Suppressor macrophage (primary cell): ENCODE measurements at places on chromosomes 1 and 21.

- DNase-seq, result no peak
These were observed 84.1 kb upstream of the COX20 start for GRCh38 chr1:244751271-244751895.

DNA sequence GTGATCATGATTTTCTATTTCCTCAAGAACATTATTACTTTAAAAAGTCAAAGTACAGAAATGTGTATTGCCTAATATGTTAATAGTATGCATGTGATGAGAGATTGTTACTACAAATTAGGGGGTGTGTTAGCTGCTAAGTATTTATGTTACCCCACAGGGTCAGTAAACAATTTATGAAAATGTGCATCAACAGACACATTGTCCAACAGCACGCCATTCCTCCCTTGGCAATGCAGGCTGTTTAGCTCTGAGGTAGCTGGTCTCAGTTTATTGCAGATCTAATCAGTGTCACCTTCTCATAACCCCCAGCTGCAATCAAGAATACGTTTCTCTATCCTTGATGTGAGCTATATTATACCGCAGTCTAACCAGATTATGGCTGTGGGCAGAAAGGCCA, 99.4 kb downstream of the TNR start:
- no peak for DNase-seq

DNA sequence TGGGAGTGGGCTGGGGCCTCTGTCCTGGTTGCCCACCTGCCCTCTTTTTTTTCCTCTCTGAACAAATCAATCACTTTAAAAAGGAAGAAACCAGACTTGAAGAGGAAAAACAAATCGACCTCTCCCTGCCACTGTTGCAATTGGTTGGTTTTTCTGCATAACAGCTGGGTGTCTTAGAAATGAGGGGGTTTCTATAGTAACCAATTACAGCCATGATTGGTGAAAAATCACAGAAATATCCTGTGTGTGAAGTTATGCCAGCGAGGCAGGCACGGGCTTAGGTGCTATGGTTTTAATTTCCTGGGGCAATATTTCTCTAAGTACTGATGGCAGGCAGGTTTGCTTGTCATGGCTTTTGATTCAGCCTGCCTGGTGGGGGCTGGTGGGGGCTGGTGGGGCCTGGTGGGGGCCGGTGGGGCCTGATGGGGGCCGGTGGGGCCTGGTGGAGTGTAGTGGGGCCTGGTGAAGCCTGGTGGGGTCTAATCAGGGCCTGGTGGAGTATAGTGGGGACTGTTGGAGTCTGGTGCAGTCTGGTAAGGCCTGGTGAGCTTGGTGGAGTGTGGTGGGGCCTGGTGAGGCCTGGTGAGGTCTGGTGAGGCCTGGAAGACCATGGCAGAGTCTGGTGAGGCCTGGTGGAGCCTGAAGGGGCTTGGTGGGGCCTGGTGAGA, 54.6 kb downstream of the AJAP1 start:
- DNase-seq, result no peak

DNA sequence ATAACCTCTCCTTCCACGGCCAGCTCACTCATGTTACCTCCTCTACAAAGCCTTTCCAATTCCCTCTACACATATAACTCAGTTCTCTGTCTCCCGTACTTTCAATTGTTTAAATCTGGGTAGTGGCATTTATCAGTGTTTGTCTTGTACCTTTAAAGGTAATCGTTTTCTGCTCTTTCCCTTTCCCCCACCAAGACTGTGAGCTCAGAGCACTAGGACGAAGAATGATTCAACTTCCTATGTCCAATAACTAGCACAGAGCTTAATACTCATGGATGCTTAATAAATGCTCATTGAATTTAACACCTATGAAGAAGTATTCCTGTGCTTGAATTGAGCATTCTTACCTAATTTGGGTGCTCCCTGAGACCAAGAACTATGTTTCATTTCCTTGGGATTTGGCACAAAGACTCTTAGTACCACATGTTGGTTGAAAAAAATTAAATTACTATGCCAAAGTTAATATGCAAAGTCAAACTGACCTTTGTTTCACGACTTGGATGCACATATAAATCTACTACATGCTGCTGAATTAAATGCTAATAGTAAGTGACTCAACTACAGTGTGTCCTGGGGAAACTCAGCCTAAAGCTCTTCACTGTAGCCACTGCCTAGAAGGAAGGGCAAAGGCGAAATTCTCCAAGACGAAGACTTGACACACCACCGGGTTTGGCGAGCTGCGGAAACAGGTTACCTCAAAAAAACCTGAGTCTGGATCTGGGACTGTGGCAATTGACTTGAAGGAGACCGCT, 30.6 kb upstream of the C1orf185 start:
- DNase-seq, result no peak

GRCh38 chr1:28028873-28029654, 59.3 kb downstream of the EYA3 start:
- no peak for DNase-seq
